H7 (cell line): ENCODE measurements at places on chromosomes 4 and X.

DNA sequence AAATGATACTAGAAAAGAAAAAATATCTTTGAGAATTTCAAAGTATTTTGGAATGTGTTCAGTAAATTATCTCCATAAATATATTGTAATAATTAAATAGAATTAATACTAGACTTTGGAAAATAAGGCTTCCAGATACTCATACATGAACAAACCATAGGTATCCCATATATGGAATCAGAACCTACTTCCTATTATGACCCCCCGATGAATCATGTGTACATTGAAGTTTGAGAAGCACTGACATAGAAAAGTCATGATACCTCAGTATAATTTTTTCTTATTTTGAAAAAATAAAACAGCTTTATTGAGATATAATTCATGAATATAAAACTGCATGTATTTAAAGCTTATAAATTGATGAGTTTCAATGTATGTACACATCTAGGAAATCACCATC lies 27.2 kb upstream of the SMARCA5 start:
- no peak for DNase-seq

GRCh38 chr4:110504084-110504435 lies 28.1 kb downstream of the ENPEP start:
- no peak for DNase-seq

- DNase-seq, result no peak
These were observed 9.3 kb downstream of the TMEM255A start for GRCh38 chrX:120301960-120302359.

- DNase-seq, result no peak
These were observed 80.6 kb upstream of the CD99 start for GRCh38 chrX:2610246-2611170.

DNA sequence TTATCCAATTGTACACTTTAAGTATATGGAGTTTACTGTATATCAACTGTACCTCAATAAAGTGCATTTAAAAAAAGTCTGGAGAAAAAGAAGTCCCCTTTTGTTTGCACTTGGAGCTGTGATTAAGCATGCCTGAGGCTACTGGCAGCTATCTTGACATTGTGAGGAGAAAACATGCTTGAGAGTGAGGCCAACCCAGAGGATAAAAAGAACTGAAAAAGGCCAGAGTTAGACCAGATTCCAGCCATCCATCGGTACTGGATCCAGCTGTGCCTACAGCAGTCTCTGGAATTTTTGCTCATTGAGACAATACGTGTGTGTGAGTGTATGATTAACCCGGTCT lies 57.4 kb downstream of the LGI2 start:
- DNase-seq, result no peak

- no peak for DNase-seq
These were observed 156.6 kb downstream of the CAMK2D start for GRCh38 chr4:113604955-113605354.

DNA sequence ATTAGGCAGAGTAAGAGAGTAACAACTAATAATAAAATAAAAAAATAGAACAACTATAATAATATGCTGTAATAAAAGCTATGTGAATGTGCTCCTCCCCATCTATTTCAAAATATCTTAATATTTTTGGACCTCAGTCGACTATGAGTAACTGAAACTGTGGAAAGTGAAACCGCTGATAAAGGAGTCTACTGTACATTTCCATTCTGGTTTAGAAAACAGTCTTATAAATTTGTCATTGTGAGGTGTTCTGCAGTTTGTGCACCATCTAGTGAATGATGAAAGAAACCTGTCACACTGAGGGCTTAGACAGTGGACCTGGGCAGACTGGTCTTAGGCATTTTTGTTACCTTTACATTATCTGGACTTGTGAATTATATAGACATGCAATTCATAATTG lies 42.0 kb downstream of the TMEM150C start:
- no peak for DNase-seq

GRCh38 chrX:113743069-113743468 lies 840.8 kb upstream of the HTR2C start:
- DNase-seq, result no peak

GRCh38 chr4:102429553-102429952 lies 71.6 kb upstream of the NFKB1 start:
- no peak for DNase-seq

DNA sequence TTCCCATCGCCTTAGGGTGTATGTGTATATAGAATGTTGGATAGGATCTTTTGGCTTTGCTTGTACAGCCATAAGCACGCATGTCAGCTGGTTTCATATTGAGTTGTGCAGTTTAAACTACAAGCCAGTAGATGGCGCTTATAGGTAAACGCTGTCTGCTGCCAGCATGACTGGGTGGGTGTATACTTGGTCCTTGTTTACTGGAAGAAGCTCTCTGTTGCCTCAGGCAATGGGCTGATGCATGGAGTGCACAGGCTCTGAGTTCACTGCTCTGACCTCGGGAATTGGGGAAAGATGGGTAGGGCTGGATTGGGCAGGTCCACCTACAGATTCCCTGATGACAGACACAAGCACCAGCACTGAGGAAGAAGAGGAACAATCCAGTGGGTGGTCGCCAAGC lies 831.5 kb downstream of the STIM2 start:
- peak; percentile 5 for DNase-seq

GRCh38 chr4:168449719-168450452 lies 30.4 kb downstream of the DDX60L start:
- no peak for DNase-seq

DNA sequence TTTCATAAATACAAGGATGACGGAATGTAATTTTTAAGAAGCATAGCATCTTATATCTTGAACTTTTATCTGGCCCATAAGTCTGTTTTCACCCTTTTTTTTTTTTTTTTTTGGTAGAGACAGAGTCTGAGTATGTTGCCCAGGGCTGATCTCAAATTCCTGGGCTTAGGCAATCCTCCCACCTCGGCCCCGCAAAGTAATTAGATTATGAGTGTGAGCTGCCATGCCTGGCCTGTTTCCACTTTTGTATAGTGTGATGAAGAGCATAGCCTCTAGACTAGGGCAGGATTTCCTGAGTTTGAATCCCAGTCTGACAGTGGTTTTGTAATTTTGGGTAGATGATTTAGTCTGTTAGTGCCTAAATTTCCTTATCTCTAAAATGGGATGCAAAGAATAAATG lies 11.0 kb downstream of the STIM2 start:
- no peak for DNase-seq

GRCh38 chr4:48774760-48775710 lies 5.0 kb downstream of the FRYL start:
- no peak for DNase-seq

DNA sequence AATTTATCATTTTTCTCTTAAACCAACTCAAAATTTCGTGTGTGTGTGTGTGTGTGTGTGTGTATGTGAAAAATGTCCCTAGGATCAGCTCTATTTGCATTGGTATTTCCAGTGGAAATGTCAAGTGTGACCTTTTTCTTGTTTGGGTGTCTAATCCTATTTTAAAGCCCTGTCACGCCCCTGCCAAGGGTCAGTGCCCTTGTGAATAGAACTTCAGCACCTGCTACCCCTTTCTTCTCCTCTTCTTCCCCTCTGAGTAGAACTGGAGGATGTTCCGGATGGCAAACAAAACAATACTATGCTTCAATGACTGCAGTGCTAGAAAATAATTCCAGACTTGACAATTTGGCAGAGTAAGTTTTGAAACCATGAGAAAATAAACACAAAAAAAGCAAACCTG lies 67.3 kb downstream of the SPRY1 start:
- DNase-seq, result no peak

DNA sequence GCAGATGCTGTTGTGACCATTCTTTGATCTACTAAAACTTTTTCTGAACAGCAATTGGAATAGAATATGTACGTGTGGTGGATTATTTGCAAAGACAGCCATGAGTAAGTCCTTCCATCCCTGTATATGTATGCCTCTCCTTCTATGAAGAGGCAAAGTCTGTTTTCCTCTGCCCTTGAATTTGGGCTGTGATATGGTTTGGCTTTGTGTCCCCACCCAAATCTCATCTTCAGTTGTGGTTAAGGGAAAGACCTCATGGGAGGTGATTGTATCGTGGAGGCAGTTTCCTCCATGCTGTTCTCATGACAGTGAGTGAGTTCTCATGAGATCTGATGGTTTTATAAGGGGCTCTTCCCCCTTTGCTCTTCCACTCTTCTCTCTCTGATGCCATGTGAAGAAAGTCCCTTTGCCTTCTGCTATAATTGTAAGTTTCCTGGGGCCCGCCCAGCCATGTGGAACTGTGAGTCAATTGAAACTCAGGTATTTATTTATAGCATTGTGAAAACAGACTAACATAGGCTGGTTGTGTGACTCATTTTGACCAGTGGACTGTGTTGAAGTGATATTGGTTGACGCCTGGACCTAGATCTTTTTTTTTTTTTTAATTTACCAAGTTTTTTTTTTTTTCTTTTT lies 108.3 kb upstream of the CAMK2D start:
- no peak for DNase-seq

- peak; percentile 22 for DNase-seq
These were observed 194.7 kb downstream of the OPHN1 start for GRCh38 chrX:68238568-68238967.

GRCh38 chrX:18616688-18617406 lies 55.1 kb downstream of the RS1 start:
- DNase-seq, result no peak

DNA sequence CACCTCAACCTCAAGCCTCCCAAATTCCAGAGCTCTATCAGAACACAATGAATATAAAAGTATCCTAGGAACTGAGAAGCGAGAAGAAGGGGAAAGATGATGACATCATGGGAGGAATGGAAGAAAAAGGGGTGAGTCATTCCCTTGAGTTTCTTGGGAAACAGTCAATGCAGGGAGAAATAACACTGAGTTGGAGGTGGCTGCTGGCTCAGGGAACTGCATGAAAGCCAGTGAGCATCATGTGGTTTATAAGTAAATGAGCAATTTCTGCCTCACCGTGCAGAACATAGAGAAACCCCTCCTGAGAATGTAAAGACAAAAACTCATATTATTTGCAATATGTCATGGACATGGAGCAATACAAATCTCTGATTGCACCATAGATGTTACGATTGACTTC lies 73.3 kb downstream of the SHOX start:
- no peak for DNase-seq

DNA sequence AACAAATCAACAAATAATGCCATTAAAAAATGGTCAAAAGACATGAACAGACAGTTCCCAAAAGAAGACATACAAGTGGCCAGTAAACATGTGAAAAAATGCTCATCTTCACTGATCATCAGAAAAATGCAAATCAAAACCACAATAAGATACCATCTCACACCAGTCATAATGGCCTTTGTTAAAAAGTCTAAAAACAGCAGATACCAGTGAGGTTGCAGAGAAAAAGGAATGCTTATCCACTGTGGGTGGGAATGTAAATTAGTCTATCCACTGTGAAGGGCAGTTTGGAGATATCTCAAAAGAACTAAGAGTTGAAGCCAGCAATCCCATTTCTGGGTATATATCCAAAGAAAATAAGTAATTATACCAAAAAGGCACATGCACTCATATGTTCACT lies 668.1 kb upstream of the CPEB2 start:
- no peak for DNase-seq

DNA sequence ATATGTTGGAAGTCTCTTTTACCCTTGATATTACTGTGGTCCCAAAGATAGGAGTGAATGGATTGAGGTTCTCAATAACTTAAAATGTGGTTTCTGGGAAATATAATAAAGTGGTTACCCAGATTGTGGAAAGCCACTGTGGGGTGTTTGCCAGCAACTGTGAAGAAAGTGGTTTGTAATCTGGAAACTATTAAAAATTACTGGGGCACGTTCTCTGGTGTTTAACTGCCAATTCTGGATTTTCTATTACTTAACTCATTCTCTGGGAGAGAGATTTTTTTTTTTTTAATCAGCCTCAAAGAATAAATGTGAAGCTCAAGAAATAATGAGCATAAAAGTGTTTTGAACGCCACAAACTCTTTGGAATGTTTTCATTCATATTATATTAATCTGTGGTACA lies 4.9 kb upstream of the CXCL6 start:
- no peak for DNase-seq

- no peak for DNase-seq
These were observed 91.3 kb downstream of the PTPN13 start for GRCh38 chr4:86685401-86685800.

DNA sequence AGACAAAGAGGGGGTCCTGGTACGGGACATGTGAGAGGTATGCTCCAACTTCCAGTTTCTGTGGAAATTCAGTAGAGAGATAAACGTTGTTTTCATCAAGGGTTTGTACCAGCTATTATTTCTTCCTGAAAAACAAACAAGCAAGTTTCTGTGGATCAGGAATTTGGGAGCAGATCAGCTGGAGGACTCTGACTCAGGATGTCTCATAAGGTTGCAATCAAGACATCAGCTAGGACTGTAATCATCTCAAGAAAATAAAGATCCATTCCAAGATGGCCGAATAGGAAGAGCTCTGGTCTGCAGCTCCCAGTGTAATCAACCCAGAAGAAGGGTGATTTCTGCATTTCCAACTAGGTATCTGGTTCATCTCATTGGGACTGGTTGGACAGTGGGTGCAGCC lies 23.5 kb upstream of the NFKB1 start:
- no peak for DNase-seq

GRCh38 chrX:155966876-155967275 lies 30.6 kb upstream of the IL9R start:
- peak; percentile 46 for DNase-seq

- no peak for DNase-seq
These were observed 41.4 kb downstream of the MAP7D3 start for GRCh38 chrX:136209751-136210150.

- no peak for DNase-seq
These were observed 431.6 kb downstream of the GABRG1 start for GRCh38 chr4:45692131-45692735.

DNA sequence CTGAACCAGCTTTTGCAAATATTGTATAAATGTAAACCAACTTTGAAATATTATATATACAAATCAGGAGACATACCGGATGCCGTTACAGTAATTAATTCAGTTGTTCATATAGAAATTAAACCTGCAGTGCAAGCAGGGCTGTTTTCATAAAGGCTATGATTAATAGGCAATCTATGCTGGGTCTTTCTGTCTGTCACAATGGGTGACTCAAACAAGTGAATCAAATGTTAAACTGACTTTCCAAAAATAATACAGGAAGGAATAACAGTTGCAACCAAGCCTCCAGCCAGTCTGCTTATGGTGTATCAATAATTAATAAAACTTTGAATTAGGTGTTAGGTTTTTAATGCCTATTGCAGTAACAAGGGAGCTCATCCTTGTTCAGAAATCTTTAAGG lies 43.9 kb downstream of the GABRB1 start:
- no peak for DNase-seq

- no peak for DNase-seq
These were observed 41.8 kb downstream of the NPY5R start for GRCh38 chr4:163385466-163385865.

DNA sequence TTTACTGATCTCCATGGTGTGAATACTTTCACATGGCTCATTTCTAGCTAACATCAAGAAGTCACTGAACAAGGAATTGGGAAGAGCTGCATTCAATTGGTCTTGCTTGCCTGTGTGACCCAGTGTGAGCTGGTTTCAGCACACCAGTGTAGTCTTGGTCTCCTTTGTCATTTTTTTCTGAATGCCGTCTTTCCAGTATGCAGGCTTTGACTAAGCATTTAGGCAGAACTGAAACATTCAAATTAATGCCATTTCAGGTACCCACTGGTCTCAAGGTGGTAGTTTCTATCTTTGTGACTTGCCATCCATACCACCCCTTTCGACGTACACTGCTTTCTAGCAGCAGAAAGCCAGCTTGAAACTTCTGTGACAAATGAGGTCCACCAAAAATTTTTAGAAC lies 550.5 kb upstream of the BOD1L1 start:
- DNase-seq, result no peak

GRCh38 chr4:145501051-145501660 lies 19.5 kb downstream of the SMAD1 start:
- no peak for DNase-seq
